ENCODE measurements at places on chromosomes 11 and 22.
A peak's percentile ranks its signal among the peaks of the same experiment; 100 is the strongest.

DNA sequence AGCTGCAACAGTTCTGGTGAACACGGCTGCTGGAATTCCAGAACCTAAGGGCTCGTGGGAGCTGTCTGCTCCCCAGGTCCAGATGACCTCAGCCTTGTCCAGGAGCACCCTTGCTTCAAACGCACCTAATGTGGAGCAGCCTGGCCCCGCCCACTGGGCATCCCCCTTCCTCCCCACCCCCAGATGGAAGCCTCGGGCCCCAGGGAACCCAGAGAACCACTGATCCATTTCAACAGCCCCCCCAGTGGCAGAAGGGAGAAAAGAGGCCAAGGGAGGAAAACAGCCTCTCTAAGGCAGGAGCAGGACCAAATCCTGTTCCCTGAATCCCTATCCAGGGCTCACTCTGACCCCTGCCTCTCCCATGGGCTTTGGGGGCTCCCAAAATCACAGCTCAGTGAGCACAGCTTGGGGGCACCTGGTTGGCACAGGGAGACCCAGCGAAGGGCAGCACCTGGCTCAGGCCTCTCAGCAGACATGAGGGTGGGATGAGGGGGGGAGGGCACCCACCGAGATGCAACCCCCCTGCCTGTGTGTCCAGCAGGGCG lies 1.2 kb downstream of the CYTH4 start:
- DNase-seq: no peak

GRCh38 chr11:6300325-6300724 lies 20.0 kb downstream of the CAVIN3 start:
- no peak for DNase-seq

GRCh38 chr11:44623731-44624491 lies 58.4 kb downstream of the CD82 start:
- peak; percentile 19 for DNase-seq

DNA sequence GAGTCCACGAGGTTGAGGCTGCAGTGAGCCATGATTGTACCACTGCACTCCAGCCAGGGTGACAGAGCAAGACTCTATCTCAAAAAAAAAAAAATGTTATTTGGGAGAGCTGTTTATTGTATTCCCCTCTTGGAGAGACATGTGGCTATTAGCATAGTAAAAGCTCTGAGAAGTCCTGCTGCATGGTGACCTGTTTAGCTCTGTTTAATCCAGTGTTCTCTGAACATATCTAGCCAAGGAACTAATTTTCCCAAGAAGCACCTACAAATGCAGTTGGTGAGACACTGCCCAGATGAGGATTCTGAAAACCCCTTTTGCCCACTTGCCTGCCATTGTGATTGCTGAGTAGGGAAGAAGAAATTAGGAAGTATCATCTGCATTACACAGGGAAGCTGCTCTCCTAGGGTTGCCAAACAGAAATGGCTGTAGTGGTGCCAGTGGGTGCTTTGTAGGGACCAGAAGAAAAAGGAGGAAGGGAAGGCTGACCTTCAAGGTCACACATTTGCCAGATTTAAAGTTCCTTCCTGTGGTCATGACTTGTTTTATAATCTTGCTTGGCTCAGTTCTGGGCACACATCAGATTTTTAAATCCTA lies 15.7 kb downstream of the TIMP3 start:
- DNase-seq: no peak

DNA sequence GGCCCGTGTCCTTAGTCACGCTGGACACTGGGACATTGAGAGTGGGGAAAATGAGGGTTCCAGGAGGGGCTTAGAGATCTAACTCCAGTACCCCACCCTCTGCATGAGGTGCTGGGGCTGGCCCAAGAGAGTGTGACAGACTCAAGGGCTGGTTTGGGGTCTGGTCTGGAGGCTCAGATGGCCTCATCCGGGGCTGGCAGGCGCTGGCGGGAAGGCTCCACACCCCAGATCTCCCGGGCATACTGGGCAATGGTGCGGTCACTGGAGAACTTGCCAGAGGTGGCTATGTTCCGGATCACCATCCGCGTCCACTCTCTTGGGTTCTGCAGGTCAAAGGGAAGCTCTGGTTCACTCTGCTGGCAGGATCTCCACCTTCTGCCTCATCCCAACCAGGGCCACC lies 2.5 kb upstream of the RASGRP2 start:
- DNase-seq: no peak

DNA sequence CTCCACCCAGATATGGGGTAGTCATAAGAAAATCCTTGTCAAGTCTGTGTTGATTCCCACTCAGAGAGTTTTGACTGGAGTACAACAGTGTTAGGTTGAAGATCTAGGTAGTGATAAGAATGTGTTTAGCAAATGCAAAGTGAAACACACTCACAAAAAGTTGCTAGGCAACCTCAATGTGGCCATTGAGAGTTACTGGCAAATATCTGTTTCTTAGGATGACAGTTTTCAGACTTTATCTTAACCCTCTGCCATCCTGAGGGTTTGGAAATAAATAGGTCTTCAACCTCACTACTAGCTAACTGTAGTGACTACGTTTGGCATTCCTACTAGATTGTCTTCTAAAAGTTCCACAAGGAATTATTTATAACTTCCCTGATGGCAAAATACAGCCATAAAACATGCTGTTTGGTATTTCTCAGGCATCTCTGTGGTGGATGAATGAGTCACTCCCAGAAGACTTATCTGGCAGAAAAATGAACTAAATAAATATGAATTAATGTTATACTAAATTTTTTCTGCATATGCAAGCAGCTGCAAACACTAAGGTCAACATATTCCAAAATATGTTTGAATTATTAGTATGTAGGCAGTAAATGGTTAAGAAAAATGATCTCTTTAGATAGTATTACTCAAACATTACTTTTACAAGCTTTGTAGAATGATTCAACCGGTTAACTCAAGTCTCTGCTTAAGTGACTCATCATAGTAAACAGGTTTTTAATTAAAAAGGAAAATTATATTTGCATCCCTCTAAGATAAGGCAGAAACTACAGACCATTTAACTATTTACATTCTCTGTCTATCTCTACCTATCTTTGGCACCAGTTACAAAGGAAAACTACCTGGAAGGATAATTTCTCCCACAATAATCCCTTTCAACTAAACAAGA lies 17.1 kb upstream of the SYTL2 start:
- DNase-seq: no peak

DNA sequence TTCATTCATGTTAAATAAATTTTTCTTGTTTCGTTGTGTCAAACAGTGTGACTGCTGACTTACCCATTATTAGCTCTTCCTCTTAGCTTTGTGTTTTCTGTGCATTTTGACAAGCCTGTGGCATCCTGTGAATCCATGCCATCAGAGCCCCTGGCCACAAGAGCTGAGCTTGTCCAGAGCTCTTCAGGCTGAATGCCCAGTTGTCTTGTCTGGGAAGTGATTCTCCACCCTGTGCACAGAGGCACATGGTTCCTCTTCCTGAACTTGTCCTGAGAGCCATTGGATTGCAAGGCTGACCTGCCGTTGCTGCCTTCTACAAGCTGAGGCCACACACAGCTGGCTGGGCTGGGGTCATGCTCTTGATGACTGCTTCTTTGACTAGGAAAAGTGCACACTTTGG lies 64.1 kb downstream of the PPP6R3 start:
- no peak for DNase-seq

- no peak for DNase-seq
These were observed 10.2 kb downstream of the LRRC74B start for GRCh38 chr22:21055880-21056319.

DNA sequence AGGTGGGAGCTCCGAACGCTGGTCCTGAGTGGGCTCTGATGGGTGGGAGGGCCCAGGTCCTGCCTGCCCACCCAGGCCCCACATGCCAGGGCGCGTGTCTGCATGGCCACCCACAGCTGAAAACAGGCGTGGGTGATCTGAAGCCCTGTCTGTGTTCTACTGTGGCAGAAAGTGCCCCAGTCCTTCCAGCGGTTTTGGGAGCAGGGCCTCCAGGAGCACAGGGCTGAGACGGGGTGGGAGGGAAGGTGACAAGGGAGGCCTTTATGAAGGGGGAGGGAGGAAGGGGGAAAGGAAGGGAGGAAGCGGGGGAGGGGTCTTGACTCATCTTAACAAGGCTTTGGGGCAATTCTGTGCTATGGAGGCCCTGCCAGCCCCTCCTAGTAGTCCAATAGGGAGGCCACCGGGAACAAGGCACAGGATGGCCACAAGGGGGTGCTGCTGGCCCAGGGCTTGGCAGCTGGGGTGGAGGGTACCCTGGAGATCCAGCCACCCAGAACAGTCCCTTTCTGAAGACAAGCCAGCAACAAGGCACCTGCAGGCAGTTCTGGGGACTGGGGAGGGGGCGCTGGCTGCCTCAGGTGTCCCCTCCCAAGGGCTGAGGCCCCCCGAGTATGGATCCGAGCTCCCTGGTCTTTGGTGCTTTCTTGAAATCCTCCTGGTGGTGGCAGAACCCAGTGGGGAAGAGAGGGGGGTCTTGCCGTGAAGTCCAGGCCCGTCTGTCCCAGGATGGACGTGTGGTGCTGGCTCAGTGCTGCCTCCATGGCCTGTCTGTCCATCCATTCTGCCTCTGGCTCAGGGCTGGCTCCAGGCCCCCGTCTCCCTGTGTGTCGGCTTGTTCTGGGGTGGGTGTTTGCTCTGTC lies 6.3 kb upstream of the FADS3 start:
- peak; percentile 41 for DNase-seq

DNA sequence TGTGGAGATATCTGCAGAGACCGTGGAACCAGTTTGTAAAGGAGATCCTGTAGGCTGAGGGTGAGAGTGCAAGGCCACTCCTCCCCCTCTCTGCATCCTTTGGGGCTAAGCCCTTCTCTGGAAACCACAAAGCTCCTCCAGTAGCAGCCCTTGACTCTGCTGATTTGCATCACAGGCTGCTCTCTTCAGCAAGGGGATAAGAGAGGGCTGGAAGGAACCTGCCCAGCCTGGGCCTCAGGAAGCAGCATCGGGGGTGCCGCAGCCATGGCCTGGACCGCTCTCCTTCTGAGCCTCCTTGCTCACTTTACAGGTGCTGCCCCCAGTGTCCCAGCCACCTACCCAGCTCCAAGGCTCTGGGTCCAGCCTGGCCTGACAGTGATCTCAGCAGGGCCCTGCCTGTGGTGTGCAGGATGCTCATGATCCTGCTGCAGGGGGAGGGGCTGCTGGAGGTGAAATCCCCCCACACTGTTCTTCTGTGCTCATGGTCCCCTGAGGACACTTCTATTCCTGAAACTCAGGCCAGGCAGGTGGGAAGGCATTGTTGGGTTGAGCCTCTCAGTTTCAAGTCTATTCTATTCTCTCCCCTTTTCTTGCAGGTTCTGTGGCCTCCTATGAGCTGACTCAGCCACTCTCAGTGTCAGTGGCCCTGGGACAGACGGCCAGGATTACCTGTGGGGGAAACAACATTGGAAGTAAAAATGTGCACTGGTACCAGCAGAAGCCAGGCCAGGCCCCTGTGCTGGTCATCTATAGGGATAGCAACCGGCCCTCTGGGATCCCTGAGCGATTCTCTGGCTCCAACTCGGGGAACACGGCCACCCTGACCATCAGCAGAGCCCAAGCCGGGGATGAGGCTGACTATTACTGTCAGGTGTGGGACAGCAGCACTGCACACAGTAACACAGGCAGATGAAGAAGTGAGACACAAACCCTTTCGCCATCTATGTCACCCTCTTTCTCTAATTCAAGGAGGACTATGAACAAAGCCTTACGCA lies 68.5 kb upstream of the IGLL5 start:
- no peak for DNase-seq

DNA sequence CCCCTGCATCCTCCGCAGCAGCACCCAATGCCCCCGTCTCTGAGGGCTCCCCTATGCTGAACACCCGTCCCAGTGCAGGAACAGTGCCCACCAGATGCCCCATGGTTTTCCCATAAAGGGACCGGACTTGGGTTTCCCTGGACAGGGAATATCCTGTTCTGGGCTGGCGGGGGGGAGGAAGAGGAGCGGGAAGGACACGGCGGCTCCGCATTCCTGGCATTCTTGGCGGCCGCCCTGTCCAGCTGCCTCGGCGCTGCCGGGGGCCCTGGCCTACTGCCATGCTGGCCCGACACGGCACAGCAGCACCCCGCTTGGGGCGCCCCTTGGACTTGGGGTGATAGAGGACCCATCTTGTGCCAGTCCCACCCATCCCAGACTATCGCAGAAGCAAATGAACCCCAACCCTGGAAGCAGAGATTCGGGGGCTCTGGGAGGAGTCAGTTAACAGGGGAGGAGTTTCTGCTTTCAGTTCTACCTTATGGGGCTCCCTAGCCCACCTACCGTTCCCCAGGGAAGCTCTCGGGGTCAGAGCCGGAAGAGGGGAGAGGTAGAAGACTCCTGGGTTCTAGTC lies 23.7 kb upstream of the CBX7 start:
- no peak for DNase-seq

DNA sequence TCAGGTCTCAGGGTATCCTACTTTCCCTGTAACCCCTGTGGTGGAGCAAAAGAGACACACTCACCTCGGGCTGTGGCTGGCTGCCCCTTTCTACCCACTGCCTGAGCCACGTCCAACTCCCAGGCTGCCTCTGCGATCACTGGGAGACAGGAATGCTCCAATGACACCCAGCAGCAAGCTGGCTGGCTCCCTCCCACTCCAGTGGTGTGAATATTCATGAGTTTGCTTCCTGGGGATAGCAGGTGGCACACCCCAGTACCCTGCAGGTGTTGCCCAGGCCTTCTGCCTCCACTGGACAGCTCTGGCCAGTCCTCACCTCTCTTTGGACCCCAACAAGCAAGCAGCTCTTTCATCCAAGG lies 9.7 kb downstream of the GAL3ST1 start:
- DNase-seq: no peak

DNA sequence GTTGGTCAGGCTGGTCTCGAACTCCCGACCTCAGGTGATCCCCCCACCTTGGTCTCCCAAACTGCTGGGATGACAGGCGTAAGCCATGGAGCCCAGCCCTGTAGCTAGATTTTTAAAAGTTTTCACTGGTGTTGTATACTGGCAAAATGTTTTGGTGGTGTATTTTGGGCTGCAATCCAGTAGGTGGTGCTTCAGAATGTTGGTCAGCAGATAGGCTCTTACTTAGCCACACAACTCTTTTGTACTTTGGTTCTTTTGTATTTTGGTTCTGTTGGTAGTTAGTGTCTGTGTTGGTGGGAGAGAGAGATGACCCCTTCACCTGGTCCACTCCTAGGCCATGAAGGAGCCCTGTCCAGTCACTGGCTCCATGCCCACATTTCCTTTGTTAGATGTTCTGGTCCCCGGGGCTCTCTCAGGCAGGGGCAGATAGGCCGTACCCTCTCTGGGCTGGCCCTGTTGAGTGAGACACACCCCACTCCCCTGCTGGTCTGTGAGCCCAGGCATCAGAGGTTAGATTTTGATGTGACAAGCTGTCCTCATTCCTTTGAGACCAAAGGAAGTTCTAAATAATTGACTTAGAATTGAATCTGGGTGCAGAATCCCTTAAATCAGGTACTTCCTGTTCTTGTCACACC lies 123.8 kb downstream of the DDX10 start:
- DNase-seq: no peak

DNA sequence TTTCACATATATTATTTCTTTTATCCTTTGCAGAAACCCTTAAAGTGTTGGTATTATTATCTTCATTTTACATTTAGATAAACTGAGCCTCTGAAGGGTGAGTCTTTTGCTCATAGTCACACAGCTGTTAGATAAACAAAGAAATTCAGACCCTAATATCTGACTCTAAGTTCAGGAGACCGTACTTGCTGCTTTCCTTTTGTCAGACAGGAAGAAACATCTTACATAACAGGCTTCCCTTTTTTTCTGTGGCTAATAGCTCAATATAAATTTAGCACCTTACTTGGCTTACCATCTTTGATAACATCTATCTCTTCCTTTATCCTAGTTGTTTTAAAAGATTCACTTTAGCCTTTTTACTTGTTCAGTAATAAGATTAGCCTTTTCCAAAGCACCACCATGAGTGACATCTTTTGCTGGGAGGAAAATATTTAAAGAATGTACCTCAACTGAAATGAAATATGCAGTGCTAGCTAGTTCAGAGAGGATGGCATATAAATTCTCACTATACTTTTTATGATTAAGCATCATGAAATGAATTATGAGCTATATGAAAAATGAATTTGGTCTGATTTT lies 128.6 kb downstream of the WNT11 start:
- no peak for DNase-seq
